OCI-LY7 (cell line): ENCODE measurements at places on chromosomes 2 and 18.

DNA sequence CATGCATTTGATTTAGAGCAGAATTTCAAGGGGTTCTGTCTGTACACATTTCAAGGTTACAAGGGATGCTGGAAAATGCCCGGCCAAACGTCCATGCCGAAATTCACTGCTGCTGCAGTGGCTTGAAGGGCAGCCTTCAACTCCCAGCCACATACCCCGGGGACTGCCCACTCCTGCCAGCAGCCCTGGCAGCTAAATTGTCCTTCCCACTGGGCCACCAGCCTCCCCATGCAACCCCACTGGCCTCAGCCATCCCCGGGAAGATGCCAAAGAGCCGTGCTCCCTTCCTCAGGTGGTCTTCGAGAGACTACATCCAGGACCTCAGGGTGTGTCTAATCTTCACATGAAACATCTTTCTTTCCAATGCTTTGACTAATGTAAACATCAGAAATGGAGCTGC, 478.7 kb upstream of the MYT1L start:
- no peak for DNase-seq

GRCh38 chr2:240575101-240575965, 7.0 kb downstream of the RNPEPL1 start:
- DNase-seq = no peak

DNA sequence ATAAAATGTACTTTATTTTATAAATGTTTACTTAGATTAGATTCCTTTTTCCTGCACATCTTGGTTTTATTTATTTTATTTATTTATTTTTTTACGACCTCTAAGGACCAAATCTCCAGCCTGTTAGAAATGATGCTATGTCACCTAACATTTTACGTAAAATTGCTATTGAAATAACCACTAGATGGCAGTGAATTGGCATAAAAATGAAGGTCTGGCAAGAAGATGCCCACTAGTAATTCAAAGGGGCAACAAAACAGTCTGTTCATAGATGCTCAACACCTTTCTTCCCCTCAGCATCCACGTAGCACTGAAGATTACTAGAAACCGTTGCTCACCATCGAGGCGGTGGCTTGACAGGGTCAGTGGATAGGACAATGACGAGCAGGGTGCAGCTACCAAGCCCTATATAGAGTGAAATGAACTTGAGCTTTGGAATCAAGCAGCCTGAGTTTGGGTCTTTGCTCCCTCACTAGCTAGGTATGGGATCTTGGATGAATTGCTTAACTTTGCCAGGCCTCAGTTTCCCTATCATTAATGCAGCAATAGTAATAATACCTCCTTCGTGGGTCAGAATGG, 128.7 kb upstream of the L3MBTL4 start:
- peak; percentile 19 for DNase-seq

DNA sequence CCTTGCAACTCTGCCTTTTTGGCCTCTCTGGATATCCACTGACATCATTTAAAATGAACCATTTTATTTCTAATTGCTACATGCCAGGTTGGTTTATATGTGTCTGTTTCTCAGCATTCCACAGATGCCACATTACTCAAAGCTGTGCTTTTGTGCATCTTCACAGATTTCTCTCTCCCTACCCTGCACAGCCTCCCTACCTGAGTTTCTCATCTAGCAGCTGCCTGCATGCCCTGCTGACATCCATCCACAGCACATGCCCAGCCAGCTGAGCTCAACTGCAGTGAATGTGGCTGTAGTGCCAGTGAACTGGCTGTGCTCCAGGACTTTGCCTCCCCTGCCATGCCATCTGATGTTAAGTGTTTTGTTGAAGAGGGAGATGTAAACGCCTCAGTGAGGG, 44.5 kb downstream of the PKP4 start:
- DNase-seq = no peak
